Activated CD8-positive, alpha-beta memory T cell treated with anti-CD3 and anti-CD28 coated beads for 48 hours (primary cell): ENCODE measurements at places on chromosomes 11 and 22.

- DNase-seq, result no peak
Measured at GRCh38 chr11:61890529-61891330, 615 bp downstream of the FADS3 start.

- no peak for DNase-seq
Measured at GRCh38 chr11:32313477-32313876, 121.9 kb downstream of the WT1 start.

- DNase-seq, result no peak
Measured at GRCh38 chr11:125954123-125954944, 8.5 kb downstream of the VSIG10L2 start.

- no peak for DNase-seq
Measured at GRCh38 chr22:37562049-37562875, 2.0 kb downstream of the CDC42EP1 start.

GRCh38 chr11:96481204-96481603, 91.4 kb downstream of the JRKL start:
- DNase-seq, result no peak
